ENCODE measurements at places on chromosomes 13 and 19. TPM values are rescaled to one million over a fixed set of nuclear protein-coding genes. Genes with fewer than 3 reads are reported as not detected.
A peak's percentile ranks its signal among the peaks of the same experiment; 100 is the strongest.

DNA sequence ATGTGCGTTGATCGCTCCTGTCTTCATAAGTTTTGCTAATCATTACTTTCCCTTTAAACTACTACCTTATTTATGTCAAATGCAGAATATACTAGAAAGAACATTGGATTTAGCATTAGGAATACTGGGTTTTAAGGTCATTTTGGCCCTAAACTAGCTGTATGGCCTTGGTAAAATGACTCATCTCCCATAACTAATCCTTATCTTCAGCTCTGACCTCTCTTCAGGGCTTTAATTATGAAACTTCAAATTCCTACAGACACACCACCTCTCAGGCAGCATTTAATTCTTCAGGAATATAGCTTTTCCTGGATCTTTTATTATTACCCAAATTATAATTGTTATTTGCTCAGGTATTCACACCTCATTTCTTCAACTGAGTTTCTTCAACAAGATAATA lies 121.2 kb downstream of the STARD13 start:
- DNase-seq = no peak

- DNase-seq = no peak
Observed at GRCh38 chr13:106088085-106088484, 447.4 kb downstream of the EFNB2 start.

GNA15 gene
- total RNA-seq = 2.8 TPM

- DNase-seq = peak; percentile 94
Observed at GRCh38 chr19:15452111-15453047, 2.6 kb upstream of the WIZ start.

SHISA7 gene
- not detected for total RNA-seq

CEACAM3 gene
- not detected for total RNA-seq

DNA sequence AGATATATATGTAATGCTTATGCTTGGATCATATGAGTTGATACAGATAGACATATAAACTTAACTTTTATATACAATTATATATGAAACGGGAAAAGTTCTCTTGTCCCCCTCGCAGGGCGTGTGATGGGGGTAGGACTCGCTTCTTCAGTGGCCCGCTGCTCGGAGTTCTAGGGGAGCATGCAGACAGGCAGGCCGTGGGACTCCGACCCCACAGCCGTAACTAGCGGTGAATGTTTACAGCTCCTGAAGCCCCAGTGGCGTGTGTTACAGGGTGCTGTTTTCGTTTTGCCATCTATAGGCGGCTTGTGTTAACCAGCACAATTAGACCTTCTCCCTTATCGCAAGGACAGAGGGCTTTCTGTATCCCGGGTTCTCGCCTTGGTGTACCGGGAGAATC lies 1899.8 kb downstream of the PCDH9 start:
- DNase-seq = no peak

GRCh38 chr13:37173214-37173613 lies 67.8 kb upstream of the CSNK1A1L start:
- no peak for DNase-seq

DNA sequence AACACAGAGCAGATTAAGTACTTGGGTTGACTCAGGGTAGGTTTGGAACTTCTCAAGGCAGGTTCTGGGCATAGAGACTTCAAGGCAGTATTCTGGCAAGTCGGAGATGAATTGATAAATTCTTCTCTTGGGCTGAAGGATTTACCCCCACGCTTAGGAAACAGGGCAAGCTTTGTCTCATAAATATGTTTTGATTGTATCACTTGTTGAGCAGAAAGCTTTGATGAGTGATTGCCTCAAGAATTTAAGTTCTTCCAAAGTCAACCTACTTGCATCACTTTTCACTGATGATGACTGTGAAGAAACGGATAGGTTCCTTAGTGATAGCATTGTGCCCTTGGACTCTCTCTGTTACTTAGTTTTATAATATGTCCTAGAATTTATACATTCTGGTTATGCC lies 258.6 kb upstream of the DACH1 start:
- no peak for DNase-seq

ZNF44 gene
- total RNA-seq = 8.6 TPM

CRB3 gene
- total RNA-seq = not detected

DNA sequence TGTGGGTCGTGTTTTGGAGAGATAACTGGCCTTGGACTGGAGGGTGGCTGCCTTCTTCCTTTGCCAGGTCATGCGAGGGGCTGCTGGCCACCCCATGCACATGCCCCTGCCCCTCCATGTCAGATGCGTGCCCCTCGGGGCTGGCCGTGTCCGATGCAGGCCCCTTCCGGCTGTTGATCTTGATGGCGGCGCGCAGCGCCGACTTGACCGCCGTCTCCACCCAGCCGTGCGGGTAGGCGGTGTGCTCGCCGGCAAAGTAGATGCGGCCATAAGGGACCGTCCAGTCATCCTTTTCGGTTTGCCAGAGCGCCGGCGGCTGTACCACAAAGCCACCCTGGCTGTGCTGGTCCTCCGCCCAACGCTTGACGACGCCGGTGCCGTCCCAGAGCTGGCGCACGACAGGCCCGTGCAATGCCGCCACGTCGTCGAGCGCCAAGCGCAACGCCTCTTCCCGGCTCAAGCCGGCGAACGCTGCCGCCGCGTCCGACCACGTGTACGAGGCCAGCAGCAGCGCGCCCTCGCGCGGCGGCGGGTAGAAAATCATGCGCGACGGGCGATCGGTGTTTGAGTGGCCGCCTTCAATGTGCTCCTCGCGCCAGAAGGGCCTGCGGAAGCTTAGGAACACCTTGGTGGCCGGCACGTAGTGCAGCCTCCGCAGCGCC lies 6.9 kb downstream of the IL4I1 start:
- peak; percentile 88 for DNase-seq

ZNF98 gene
- 0.43 TPM for total RNA-seq

GRCh38 chr13:83773961-83774360 lies 108.3 kb downstream of the SLITRK1 start:
- DNase-seq = no peak

DNA sequence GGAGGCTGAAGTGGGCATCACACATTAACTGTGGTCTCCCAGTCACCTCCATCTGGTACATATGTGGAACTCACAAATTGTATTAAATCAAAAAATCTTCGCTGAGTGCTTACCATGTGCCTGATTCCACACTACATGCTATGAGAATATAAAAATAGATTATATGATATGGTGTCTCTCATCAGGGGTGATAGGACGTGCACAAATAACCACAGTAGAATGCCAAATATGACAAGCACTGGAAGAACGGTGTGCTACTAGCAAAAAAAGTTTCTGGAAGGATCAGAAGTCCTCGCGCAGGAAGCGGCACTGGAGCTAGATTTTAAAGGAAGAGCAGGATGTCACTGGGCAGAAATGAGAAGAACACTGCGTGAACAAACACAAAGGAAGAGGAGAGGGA lies 62.3 kb downstream of the TBC1D4 start:
- no peak for DNase-seq

RXFP2 gene
- not detected for total RNA-seq

GPR4 gene
- 5.3 TPM for total RNA-seq

GRCh38 chr19:18960370-18960769 lies 19.4 kb upstream of the HOMER3 start:
- DNase-seq = no peak

GRCh38 chr19:30556230-30556711 lies 184.1 kb downstream of the ZNF536 start:
- no peak for DNase-seq

DNA sequence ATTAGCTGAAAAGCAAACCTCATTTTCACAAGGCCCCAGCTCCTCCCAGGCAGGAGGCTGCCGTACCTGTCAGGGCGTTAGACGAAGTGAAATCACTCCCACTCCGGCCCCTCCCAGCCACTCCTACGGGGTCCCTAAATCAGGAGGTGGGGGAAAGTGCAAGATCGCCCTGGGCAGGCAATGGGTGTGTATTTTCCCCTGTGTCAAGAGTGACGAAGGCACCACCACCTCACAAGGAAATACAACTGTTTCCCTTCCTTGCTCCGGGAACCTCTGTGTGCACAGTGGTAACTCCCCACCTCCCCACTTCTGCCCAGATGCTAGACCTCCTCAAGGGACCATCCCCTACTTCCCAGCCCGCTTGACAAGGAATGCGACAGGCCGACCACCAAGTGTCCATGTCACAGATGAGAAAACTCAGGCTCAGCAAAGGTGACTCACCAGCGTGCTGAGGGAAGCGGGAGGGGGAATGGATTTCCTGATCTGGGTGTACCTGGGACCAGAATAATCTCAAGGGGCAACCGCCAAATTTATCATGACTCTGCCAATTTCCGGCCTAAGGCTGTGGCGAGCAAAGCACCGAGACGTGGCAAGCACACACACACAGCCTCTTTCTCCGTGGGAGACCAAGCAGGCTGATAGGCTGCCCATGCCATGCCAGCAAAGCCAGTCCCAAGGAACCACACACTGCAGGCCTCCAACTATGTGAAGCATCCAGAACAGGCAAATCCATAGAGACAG lies 7.3 kb downstream of the PPP6R1 start:
- no peak for DNase-seq

KLF1 gene
- total RNA-seq = not detected

DNA sequence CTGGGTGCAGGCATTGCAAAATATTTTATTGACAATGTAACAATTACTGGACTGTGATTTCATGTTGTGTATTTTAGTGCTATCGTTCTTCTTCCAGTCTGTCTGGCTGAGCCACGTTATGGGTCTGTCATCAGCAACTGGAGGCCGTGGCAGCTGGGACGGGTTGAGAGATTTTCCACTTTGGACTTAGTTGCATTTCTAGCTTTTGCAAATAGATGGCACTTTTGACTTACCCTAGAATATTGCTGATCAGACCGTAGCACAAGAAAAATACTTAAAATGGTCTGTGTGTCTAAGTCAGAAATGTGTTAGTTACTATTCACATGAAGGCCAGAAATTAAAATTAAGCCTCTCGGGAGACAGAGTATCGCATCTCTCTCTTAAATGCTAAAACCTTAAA lies 211.1 kb downstream of the TEX29 start:
- DNase-seq = no peak
